Stimulated activated CD8-positive, alpha-beta memory T cell treated with anti-CD3 and anti-CD28 coated beads, Interleukin-7, amount 100 ng/mL, for 1 hour (primary cell): ENCODE measurements at places on chromosomes 7 and 10.

DNA sequence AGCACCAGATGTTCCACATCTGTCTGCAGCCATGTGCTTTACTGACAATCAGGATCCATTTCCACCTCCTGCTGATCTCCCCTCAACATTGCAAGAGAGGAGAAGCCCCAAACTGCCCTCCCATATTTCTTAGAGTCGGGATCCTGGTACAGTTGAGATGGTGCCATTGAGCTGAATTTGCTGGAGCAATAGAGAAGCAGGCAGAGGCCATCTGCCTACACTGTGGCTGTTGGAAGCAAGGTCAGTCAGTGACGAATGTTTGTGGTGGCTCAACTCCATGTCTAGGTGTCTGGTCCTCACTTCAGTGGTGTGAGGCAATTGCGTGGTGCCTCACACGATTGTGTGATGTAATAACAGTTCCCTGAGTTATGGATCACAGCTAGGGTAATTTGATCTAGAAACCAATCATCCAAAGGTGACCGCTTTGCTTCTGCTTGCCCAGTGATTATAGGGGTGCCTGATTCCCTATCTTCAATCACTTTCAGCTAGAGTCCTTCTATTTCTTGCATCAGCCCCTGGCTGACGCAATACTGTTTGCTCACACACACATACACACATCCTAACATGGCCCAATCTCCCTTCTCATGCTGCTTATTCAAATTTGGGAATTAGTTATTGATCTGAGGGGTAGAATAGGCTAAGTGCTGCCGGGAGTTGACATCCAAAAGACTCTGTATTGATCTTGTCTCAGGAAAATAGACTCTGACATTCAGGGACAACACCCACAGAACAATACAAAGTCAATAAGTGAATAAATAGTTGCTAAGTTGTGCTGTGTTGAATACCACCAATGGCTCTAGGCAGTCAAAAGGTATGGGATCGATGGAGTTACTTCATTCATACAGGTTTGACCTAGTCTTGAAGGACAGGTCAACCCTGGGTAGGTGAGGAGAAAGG is 46.1 kb upstream of the SLC35B4 start:
- DNase-seq = no peak

DNA sequence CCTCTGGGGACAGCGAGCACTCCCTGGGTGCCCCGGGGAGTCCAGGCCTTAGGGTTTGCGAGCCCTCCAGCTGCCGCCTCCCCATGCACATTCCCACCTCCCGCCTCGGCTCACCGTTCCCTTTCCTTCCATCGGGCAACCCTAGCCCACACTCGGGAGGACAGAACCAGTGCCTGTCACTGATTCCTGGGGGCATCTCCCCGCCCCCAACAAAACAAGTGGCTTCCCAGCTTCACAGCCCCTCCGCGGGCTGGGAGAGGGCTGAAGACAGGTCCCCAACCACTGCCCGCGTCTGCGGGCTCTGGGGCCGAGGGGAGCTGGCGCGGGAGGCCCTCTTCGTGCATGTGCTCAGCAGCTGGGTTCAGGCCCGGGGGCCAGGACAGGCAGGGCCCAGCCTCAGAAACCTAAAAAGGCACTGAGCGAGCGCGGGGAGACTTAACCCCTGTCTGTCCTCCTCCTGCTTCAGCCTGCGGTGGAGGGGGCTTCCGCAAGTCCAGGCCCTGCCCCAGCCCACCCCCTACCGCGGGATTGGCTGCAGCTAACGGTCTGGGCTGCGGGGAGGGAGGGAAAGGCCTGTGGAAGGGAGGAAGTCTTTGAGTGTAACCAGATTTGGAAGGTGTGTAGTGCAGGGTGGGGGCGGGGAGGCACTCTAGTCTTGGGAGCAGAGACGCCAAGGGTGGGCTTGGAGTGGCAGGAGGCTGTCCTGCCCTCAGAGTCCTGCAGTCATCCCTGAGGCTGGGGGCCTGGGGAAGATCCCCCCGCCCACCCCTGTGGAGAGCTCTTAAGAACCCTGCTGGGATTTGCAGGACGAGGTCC is 1.2 kb downstream of the FLNC start:
- DNase-seq = no peak

DNA sequence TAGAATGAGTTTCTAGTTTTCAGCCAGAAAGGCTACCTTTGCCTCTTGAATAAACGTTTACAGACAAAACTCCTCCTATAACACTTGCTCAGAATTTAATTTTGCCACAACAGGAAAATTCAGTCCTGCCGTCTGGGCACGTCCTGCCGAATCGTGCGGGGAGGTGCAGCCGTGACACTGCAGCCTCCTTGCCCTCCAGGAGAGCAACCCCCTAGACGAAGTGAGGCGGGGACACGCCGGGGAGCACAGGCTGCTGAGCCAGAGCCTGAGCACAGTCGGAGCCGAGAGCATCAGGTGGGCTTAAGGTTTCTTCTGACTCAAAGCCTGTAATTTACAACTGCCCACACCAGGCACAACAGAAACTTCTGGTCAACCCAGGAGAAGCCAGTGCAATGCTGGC is 102.3 kb downstream of the DYNC2I1 start:
- no peak for DNase-seq

- no peak for DNase-seq
Observed at GRCh38 chr7:18626717-18627116, 131.2 kb downstream of the HDAC9 start.

DNA sequence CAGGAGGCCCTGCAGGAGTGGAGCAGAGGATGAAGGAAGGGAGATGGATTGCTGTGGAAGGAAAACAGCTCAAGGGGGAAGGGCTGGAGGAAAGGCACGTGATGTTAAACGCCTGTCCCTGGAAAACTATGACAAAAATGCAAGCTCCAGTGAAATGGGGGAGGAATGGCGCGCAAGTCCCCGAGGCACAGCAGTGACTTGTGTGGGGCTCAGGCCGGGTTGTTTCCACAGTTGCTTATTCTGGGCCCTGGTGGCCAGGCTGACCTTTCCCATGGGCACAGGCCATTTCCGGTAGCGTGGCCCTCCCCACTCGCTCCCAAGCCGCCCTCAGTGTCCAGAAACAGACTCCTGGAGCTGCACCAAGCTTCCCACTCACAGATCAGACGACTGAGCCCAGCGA is 68.1 kb upstream of the PDGFA start:
- no peak for DNase-seq

GRCh38 chr7:133763076-133763640 is 364.0 kb upstream of the LRGUK start:
- DNase-seq = no peak

DNA sequence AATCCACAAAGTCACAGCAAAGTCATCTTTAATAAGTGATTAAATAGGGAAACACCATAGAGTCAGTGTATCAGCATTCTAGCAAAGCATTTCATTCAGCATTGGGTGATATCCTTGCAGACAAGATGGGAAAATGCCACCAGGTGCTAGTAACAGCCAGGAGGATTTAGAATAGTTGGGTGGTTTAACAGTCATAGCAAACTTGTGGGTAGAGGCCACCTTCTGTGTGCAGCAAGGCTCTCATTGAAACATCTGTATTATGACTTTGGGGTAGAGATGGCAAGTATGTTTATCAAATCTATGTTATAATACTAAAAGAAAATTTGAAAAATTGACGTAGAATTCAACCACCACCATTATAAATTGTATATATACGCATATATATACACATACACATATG is 26.4 kb upstream of the ADO start:
- DNase-seq = no peak

- DNase-seq = no peak
Observed at GRCh38 chr10:91146146-91146545, 74.3 kb upstream of the PCGF5 start.
